ENCODE measurements at places on chromosomes 1 and 21.
A peak's percentile ranks its signal among the peaks of the same experiment; 100 is the strongest.

- no peak for DNase-seq
Observed at GRCh38 chr1:203652724-203653461, 26.3 kb downstream of the ATP2B4 start.

DNA sequence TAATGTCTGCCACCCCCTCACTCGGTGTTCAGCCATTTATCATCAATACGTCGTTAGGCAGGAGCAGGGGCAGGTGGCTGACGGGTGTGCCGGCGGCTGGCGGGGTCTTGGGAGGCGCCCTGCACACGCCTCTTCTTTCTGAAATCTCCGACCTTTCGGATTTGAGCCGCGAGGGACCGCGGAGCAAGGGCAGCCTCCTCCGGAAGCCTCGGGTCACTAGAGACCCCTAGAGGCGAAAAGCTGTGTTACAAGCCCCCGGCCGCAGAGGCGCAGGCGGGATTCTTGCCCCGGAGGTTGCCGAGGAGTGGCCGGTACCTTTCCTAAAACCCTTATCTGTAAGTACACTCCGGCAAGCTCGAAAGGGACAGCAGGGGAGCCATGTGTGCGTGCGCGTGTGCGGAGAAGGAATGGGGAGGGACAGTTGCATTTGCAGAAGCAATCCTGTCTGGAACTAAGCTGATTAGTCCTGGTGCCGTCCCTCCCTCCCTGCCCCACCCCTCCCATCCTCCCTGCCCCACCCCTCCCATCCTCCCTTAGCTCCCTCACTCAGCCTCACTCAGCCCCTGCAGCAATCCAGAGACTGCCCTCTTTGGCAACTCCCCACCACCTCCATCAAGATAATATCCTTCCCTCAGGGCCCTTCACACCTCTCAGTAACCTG lies 11.0 kb downstream of the BRINP2 start:
- DNase-seq = peak; percentile 93

DNA sequence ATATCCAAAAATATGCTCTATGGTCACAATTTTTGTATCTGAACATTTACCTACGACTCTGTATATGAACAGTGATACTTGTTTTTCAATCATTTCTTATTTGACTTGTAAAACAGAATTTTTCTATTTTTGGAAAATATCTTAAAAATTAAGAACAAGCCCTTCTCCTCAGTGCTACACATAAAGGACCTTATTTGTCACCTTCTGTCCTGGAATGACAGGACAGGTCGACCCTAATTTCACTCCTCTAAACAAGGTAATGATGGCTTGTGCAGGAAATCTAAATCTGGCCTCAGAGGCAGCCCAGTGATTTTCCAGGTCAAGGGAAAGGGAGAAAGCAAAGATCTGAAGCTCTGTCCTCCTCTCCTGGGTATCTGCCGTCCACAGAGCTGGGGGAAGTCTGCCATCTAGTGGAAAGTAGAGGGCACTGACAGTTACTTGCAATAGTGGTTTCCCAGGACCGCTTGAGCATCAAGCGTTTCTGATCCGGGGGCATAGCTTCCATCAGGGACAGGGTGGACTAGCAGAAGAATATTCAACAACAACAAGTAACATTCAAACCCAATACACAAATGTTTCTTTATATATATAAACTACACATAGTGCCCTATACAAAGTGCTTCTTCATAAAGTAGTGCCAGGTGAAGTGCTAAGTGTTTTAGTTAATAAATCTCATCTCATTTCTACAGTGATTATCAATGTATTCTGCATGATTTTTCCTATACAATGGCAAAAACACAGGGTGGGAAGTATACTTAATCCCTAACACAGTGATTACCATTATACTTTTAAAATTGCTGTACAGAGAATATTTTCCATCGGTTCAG lies 74.6 kb downstream of the SLC25A24 start:
- peak; percentile 75 for DNase-seq

- no peak for DNase-seq
Observed at GRCh38 chr1:7771823-7772299, 765 bp downstream of the VAMP3 start.

DNA sequence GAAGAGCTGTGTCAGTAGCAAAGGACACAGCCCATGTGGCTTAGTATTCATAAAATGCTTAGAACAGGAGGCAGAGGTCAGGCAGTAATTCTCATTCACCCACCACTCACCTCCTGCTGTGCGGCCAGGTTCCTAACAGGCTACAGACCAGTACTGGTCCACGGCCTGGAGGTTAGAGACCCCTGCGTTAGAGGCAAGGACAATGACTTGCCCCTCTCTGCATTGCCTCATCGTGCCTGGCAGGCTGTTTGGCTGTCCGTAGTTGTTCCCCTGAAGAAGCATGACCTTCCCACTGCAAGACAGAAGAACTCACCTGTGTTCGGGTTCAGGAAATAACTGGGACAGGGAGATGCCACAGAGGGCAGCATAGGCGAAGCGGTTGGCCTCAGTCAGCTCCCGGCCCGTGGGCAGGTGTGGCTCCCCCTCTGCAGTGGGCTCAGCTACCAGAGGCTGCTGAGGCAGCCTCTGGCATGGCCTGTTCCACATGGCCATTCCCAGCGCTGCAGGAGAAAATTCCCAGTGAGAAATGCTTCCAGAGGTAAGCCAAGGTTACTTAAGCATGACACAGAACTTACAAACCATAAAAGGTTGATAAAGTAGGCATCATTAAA lies 19.3 kb downstream of the TMCO4 start:
- no peak for DNase-seq

DNA sequence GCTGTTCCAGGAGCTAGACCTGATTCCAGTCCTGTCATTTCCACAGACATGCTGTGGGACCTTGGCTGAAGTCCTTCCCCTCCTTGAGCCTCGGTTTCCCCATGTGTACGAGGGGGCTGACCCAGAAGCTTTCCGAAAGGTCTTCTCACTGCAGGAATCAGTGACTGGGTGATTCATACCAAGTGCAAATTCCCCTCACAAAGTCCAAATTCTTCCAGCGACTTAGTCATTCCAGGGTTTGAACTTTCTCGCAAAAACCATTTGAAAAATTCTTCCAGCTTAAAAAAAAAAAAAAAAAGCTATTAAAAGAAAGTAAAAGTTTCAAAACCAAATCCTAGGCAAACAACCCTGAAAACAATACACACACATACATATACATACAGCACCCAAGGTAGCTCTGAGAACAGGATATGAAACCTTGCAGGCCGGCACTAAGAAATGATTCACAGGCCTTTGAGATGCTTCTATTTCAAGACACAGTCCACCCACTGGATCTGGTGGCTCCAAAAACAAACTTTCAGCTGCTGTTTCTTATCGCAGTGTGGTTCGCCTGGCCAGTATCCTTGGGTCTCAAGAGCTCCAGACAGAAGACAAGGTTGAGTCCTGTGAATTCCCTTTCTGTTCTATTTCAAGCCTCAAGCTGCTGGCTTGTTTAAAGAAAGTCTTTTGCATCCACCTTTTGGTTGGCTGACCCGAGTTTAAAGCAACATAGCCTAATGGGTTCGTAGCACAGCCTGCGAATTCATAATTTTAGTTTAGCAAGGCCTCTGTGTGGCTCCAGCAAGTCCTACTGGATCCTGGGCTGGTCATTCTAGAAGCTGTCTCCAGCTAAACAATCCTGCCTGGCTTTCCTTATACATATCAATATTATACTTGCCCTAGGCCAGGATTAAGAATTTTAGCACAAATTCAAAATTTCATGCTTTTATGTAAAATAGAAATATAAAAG lies 18.0 kb upstream of the ID3 start:
- DNase-seq = no peak

DNA sequence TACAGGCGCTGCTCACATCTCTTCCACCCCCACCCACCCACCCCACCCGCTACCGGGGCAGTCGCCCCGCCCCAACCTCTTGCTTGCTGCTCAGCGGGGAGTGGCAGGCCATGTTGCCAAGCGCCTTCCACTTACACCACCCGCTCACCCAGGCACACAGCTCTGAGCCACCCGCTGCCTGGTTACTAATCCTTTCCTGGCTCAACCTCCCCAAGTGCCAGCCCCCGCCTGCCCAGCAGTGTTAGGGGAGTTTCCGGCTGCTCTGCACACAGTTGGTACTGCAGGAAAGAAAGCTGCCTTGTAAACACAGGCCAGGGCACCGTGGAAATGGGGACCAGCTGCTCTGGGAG lies 56.2 kb downstream of the LACTBL1 start:
- DNase-seq = peak; percentile 77

DNA sequence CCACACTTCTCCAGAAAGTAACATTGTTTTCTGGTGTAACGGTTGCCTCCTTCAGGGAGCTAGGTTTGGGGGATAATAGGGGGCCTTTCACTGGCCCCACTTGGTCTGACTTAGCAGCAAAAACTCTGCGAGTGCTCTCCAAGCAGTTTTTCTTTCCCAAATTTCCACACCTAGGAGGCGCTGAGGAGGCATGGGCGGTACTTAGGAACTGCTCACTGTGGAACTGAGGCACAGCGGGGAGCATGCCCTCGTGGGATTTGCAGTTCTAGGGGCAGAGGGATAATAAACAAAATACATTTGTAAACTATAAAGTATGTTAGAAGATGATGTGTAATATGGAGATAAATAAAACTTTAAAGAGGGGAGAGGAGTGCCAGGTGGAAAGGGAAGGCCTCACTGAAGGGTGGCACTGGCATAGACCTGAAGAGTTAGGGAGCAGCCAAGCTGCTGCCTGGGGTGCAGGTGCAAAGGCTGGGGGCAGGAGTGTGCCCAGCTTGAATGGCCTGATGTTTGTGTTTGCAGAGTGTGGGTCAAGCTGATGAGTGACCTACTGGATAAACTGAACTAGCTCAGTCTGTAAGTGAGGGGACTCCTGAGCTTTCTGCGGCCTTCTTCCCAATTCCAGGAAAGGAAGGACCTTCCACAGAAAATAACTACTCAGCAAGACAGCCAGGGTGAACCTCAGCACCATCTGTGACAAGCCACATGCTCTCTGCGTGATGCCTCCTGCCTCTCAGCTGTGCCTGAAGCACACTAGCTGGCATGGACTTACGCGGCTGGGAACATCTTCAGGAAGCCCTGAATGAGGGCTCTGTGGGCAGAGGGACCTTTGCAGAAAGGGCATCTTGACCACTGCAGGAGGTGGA lies 1.9 kb downstream of the EPHX1 start:
- no peak for DNase-seq

DNA sequence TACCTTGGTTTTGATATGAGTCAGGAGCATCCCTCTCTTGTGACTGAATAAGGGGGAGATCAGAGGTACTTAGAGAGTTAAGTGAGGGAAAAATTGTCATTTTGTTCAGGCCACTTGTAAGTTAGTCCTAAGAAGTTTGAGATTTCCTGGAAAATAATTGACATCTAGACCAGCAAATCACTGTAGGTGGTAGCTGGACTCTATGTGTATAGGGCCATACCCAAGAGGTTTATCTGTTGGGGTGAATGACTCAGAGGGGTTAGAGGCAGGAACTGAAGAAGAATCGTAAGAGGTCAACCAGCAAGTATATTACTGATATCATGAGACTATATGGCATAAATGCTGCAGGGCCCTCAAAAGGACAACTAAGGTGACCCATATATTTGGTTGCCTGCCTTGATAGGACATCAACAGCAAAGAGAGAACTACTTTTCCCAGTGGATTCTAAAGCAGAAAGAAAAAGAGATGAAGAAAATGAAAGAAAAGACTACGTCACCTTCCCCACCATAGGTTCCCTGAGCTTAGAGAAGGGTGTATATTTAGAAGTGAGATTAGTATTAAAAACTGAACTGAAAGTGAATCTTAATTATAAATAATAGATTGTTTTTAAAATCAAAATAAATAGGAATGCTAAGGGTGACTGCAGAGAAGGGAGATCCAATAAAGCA lies 8.0 kb upstream of the RNPC3 start:
- no peak for DNase-seq

- DNase-seq = no peak
Observed at GRCh38 chr1:239733995-239734394, 347.6 kb downstream of the CHRM3 start.

- DNase-seq = no peak
Observed at GRCh38 chr1:223631473-223631872, 34.0 kb downstream of the CAPN8 start.

GRCh38 chr1:118337346-118337745 lies 152.3 kb upstream of the SPAG17 start:
- no peak for DNase-seq

- no peak for DNase-seq
Observed at GRCh38 chr21:33848249-33848953, 67.2 kb downstream of the ATP5PO start.

DNA sequence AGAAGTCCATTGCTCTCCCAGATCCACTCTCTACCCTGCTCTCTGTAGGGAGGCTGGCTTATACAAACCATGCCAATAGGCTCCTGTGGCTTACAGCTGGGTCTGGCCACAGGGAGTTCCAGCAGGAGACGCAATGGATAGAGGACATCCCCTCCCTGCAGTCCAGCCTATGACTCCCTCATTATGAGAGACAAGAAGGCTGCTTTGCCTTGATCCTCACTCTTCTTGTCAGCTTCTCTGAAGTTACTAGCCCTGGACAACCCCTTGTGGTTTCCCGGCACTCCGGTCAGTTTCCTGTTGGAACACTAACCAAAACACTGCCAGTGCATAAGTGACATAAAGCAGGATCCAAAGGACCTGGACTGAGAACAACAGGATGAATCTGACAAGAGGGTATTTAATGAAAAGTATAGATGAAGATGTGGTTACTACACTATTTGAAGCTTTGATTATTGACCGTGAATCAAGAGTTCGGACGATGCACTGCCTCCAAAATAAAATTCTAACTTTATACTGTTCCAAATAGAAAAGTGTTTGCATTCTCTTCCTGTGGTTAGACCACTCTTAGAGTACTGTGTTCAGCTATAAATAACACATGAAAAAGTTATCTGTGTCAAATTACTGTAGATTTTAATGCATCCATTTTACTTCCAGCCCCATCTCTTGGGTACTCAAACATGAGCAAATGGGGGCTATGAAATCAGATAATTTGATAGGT lies 32.7 kb upstream of the ZNF326 start:
- no peak for DNase-seq

- peak; percentile 42 for DNase-seq
Observed at GRCh38 chr1:40477678-40478053, 576 bp downstream of the ZFP69 start.

GRCh38 chr1:116228511-116228910 lies 117.3 kb downstream of the MAB21L3 start:
- no peak for DNase-seq
